ENCODE measurements at places on chromosomes 13 and 19. TPM values are rescaled to one million over a fixed set of nuclear protein-coding genes. Genes with fewer than 3 reads are reported as not detected.

The GIPC3 gene
- total RNA-seq = 0.40 TPM

DNA sequence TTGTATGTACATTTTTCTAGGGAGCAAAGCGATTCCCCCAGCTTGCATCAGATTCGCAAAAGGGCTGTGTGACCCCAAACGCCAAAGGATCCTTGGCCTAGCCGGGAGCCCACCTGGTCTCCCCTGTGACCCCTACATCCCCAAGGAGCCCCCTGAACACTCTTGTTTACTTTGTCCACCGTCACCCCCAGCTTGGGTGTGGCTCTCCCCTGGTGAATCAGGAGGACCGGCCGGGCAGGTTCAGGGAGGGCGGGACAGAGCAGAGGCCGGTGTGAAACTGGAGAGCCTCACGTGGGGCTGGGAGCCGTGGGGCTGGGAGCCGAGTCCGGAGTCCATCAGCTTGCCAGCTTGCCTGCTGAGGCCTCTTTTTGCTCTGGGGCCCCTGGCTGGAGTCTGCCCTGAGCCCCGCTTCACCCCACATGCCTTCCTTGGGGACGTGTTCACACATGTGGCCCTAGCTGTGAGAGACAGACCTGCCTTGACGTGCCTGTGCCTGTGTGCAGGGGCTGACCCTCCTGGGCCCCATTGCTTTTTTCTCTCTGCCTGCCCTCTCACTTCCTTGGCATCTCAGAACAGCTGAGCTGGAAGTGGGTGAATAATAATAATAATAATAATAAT, 2.0 kb downstream of the ITPKC start:
- DNase-seq = peak; percentile 97

- DNase-seq = no peak
Measured at GRCh38 chr19:45762870-45763631, 6.0 kb downstream of the SIX5 start.

DNA sequence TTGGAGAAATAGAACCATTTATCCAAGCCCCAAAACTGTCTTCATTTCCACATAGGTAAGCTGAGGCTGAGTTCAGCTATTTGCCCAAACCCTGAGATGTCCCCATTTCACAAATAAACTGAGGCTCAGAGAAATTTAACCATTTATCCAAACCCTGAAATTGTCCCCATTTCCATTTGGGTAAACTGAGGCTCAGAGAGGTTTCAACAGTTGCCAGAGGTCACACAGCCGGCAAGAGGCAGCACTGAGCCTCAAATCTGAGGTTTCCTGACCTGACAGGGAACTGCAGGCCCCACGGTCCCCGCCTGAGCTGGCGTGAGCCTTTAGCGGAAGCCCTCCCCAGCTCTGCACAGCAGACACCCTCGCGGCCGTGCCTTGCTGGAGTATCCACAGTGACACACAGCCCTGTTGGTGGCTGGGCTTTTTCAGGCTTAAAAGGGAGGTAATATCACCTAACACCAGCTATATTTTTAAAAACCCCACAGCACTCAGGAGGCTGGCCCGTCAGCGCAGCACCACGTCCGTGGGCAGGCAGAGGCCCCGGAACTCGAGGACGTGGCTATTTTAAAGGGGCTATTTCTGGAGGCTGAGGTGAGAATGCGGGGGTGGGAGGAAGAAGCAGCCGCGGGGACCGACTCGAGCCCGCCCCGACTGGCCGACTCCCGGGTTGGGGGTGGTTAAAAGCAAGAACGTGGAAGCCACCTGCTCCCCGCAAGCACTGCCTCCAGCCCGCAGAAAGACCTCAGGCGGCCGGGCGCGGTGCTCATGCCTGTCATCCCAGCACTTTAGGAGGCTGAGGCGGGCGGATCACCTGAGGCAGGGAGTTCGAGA, 18.5 kb downstream of the PTPRS start:
- DNase-seq = peak; percentile 18

DNA sequence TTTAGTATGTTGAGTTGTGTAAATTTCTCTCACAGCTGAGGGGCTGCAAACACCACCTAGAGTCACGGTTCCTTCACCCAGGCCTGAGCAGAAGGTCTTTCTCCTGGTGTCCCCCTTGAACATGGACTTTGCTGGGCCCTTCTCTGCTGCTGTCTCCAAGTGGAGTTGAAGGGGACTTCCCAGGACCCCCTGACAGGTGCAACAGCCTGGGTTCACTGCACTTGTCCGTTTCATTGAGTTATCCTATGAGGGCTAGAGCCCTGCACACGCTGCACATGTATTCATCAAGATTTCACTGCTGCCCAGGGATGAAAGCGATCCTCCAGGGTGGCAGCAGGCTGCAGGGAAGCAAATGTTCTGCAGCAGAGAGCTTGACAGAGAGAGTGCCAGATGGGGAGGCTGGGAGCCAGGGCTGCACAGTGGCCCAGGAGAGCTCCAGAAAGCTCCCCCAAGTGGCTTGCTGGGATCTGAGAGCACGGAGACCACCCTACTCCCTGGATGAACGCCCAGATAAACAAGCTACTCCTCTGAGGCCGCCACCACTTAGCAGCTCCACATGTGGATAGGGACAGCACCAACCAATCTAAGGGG, 10.3 kb downstream of the TMEM272 start:
- no peak for DNase-seq

The CYP4F12 gene
- total RNA-seq = 87.0 TPM

The ATCAY gene
- total RNA-seq = 0.12 TPM

GRCh38 chr13:32821149-32821688, 195.0 kb upstream of the KL start:
- DNase-seq = no peak

DNA sequence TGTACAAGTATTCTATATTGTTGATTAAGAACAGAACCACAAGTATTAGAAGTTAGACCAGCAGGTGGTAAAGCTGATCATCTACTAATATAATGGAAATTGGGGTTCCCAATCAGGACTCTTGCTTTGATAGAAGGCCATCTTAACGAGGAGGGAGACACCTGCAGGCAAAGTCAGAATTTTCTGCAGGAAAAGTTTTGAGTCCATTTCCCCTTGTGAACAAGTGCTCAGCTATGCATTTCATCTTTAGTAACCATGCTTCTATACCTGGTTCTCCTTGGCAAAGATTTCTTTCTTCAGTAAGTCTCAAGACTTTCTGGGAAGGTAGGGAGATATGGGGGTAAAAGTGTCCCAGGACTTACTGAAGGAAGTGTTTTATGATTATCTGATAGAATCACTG, 36.1 kb upstream of the USPL1 start:
- peak; percentile 24 for DNase-seq

DNA sequence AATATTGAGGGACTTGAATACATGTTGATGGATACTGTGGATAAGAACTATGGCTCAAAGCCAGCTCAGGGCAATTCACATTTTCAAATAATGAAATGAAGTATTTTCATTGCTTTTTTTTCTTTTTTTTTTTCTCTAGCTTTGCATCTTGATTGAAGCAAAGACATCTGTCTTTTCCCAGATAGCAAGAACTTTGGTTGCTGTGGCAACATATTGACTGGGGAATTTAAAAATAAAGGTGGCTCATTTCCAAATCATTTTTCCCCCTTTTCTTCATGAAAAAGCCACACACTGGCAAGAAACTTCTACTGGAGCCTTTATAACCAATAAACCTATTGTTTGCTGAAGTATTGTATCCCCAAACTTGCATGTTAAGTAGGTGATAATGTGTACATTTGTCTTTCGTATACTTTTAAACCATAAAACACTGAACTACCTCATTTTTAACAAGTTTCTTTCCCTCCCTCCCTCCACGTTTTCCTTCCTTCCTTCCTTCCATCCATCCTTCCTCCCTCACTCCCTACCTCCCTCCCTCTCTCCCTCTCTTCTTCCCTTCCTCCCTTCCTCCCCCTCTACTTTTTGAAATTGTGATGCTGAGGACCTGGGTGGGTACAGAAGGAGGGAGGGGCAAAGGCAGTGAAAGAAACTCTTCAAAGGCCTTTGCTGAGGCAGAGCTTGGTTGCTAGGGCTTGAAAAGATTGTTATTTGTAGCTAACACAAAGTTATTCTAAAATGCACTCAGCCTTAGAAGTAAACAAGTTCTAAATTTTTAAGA, 343.5 kb upstream of the SPRY2 start:
- no peak for DNase-seq

The DKKL1 gene
- total RNA-seq = not detected

The TMC4 gene
- 80.9 TPM for total RNA-seq

GRCh38 chr19:17303167-17303939, at the start of gene ABHD8:
TSS of gene ABHD8 (minus strand) at chr19:17303425. CDS start at chr19:17301616, 1,809 bp downstream.
- peak; percentile 96 for DNase-seq

GRCh38 chr19:5130371-5131030, 161.6 kb downstream of the KDM4B start:
- no peak for DNase-seq

The PCDH17 gene
- 2.4 TPM for total RNA-seq

The PRSS57 gene
- not detected for total RNA-seq

- no peak for DNase-seq
Measured at GRCh38 chr13:90414691-90415596, 932.5 kb upstream of the MIR17HG start.

- no peak for DNase-seq
Measured at GRCh38 chr19:30742406-30742938, 370.3 kb downstream of the ZNF536 start.

DNA sequence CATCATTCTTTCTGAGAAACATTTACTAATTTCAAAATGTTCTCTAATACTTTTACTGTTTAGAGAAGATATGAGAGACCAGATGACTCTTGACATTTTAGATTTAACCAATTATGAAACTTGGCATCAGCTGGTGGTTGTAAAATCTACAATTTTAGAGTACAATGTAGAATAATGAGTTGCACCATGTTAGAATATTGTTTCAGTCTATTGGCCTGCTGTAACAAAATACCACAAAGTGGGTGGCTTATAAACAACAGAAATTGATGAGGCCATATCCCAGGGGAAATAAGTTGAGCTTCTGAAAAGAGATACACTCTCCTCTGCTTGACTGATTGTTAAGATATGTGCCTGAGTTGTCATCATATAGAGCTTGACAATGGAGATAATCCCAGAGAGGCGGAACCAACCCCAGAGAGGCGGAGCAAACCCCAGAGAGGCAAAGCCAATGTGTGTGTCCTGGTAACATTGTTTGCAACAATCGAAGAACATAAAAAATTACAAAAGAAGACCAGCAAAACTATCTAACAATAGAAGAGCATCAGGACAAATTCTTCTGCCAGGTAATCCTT, 373.0 kb upstream of the SLITRK1 start:
- DNase-seq = no peak

DNA sequence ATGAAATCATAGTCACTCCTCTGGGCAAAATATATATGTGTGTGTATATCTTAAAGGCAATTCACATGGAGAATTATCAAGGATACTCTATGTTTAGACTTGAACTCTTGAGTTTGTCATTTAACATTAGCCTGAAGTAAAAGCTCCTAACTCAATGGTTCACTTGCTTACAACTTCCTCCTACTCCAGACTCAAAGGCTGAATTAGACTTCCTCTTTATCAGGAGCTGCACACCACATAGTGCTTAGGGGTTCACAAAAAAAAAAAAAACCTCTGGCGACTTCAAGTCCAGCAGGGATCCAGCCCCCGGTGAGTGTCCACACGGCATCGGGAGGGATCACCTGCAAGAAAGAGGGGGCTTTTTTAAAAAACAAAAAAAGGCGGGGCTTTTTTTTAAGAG, 68.2 kb upstream of the LSM14A start:
- DNase-seq = no peak

DNA sequence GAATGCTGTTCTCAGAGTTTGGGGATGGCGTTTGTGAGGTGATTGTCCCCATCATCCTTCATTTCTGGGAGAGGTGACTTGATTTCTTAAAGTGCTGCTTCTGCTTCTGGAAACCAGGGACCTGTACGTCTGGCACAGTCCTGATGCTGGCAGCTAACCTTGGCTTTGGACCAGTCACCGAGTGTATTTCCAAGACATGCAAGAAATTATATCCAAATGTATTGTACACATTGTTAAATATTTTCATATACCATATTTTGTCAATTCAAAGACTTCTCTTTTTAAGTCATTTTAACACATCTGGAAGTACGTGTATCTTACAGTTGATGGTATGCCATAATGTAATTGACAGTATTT, 97.4 kb downstream of the ARHGEF7 start:
- no peak for DNase-seq

GRCh38 chr19:52221831-52222375, 32.1 kb downstream of the PPP2R1A start:
- no peak for DNase-seq

The CCNA1 gene
- not detected for total RNA-seq

- no peak for DNase-seq
Measured at GRCh38 chr19:31838163-31838815, 489.1 kb upstream of the TSHZ3 start.

DNA sequence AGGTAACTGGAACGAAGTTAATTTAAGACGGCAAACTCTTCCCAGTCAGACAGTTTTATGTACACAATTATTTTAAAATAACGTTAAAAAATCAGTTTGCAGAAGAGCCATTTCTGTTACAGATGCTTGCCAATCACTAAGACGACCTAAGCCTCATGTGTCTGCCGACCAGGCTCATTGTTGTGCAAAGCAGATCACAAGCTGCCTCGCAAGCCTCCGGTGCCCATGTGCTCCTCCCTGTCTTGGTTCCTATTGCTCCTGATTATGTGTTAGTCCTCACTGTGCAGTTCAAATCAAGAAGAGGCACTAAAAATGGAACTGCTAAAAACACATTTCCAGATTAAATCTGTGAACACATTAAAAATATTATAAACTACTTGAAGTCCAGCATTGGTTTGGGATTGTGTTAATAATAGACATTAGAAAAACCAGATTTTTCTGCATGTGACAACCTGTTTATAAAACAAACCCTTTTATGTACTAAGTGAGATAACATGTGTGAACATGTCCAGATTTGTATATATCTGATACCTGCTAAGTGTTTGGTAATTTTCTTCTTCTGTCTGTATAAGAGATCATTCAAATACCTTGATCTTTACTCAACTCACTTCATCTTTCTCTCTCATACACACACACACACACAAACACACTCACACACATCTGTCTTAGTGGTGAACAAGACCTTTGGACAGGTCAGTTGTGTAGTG, 81.9 kb upstream of the SLC15A1 start:
- no peak for DNase-seq

GRCh38 chr19:12137221-12137940, 2.8 kb downstream of the ZNF20 start:
- no peak for DNase-seq

- no peak for DNase-seq
Measured at GRCh38 chr19:497491-497868, 1.2 kb downstream of the MADCAM1 start.

The CCDC122 gene
- total RNA-seq = 5.4 TPM

The MAP4K1 gene
- total RNA-seq = 4.9 TPM

DNA sequence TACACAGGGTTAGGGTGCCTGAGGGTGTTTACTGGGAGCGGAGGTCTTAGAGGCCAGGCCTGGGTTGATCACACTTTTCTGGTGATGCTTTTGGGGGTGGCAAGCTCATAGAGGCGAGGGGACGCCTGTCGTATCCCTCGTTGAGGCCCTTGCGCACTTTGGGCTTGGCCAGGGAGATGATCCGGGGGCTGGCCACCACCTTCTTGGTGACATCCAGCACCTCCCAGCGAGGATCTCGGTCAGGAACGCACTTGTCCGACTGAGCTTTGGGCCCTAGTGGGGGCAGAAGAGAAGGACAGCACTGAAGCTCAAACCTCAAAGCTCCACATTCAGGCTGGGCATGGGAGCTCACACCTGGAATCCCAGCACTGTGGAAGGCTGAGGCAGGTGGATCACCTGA, 17.6 kb upstream of the MIER2 start:
- DNase-seq = no peak

The RLN3 gene
- not detected for total RNA-seq

The NANOS3 gene
- not detected for total RNA-seq

- DNase-seq = no peak
Measured at GRCh38 chr13:101264931-101265330, 151.4 kb downstream of the NALCN start.

The ZNF613 gene
- 4.2 TPM for total RNA-seq

- DNase-seq = no peak
Measured at GRCh38 chr19:32166238-32166637, 179.2 kb upstream of the ZNF507 start.

The NALCN gene
- total RNA-seq = 0.27 TPM

The IZUMO4 gene
- total RNA-seq = 2.1 TPM

Measured in colonic mucosa (tissue), 4 donors.